ENCODE measurements at places on chromosomes 6 and 20.

GRCh38 chr6:51415501-51415900 is 596.8 kb downstream of the TFAP2B start:
- no peak for DNase-seq

DNA sequence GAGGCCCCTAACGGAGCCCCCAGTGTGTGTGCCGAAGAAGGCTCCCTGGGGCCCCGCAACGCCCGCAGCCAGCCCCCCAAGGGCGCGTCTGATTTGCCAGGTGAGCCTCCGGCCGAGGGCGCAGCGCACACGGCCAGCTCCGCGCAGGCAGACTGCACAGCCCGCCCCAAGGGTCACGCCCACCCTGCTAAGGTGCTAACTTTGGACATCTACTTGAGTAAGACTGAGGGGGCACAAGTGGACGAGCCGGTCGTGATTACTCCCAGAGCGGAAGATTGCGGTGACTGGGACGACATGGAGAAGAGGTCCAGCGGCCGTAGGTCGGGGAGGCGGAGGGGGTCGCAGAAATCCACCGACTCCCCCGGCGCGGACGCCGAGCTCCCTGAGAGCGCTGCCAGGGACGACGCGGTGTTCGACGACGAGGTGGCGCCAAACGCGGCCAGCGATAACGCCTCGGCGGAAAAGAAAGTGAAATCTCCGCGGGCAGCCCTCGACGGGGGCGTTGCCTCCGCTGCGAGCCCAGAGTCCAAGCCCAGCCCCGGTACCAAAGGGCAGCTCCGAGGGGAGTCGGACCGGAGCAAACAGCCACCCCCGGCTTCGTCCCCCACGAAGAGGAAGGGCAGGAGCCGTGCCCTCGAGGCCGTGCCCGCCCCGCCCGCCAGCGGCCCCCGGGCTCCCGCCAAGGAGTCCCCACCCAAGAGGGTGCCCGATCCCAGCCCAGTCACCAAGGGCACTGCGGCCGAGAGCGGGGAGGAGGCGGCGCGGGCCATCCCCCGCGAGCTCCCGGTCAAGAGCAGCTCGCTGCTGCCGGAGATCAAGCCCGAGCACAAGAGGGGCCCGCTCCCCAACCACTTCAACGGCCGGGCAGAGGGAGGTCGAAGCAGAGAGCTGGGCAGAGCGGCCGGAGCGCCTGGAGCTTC is 117.0 kb downstream of the RTN4IP1 start:
- DNase-seq, result peak; percentile 76

DNA sequence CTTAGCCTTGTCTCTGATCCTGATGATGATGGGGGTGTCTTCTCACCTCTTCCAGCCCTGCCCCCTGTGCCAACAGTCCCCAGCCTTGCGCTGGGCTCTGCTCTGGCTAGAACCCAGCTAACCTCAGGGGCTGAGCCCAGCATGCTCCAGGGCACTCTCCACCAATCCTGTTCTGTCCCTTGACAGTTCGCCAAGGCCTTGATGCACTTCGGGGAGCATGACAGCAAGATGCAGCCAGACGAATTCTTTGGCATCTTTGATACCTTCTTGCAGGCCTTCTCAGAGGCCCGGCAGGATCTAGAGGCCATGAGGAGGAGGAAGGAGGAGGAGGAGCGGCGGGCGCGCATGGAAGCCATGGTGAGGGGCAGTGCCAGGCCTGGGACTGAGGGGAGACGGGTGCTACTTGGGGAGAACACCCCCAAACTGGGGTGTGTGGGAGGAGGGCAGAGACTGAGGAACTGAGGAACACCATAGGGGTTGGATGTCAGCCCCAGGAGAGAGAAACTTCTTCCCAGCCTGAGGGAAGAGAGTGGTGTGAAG is 33.1 kb downstream of the MOCS1 start:
- DNase-seq, result no peak

DNA sequence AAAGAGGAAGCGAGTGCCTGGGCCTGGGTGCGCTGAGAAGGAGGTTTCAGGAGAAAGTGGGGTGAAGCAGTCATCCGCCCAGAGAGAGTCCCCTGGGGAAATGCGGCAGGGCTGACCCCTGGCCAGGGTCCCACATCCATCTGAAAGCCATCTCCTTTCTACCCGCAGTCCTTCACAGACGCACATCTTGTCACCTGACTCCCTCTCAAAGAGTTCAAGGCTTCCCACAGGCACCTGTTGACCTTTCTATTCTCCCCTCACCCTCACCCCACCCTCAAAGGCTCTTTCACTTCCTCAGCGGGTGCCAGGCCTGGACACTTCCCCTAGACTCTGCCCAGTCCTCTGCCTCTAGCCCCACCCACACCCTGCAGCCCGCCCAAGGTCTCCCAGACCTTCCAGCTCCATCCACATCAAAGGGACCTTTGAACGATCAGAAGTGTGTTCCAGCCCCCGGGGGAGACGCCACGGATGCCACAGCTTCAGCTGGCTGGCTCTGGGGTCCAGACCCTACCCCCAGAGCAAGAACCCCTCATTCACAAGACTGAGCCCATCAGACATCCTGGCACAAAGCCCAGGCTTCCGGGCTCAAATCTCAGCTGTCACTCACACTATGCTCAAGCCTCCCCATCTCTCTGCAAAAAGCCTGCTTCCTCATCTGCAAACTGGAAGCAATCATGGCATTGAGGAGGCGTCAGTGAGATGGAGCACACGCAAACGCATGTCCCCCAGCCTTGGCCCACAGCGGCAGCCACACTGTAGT is 2.1 kb downstream of the CTSZ start:
- no peak for DNase-seq

GRCh38 chr6:4466261-4466660 is 309.9 kb upstream of the CDYL start:
- no peak for DNase-seq

DNA sequence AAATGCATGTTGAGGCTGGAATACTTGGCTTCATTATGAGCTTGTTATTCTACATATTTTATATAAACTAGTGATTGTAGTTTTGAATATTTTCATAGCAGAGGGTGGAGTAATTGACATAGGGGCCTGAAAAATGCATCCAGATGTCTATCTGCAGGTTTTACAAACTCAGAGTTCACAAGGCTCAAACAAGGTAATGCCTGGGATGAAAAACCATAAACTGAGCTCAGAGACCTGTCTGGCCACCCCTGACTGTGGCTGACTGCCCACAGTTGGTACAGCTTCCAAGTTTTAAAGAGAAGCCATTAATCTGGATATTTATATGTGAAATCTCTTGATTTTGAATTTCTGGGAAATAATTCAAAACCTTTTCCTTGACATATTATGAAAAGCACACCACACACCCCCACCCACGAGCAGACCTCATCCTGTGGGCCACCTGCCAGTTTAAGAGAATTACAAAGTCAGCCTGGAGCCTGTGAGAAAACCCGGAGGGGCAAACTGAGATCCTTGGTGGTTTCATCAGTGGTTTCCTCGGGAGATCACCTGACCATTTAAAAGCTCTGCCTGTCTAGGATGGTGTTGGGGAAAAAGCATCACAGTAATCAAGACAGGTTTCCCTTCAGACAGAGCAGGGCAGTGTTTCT is 230.1 kb downstream of the SAMD5 start:
- no peak for DNase-seq

- DNase-seq, result no peak
Observed at GRCh38 chr6:39841923-39842322, 49.7 kb downstream of the DAAM2 start.
